Tongue (tissue), 3 donors: ENCODE measurements at places on chromosomes 6 and 20.

DNA sequence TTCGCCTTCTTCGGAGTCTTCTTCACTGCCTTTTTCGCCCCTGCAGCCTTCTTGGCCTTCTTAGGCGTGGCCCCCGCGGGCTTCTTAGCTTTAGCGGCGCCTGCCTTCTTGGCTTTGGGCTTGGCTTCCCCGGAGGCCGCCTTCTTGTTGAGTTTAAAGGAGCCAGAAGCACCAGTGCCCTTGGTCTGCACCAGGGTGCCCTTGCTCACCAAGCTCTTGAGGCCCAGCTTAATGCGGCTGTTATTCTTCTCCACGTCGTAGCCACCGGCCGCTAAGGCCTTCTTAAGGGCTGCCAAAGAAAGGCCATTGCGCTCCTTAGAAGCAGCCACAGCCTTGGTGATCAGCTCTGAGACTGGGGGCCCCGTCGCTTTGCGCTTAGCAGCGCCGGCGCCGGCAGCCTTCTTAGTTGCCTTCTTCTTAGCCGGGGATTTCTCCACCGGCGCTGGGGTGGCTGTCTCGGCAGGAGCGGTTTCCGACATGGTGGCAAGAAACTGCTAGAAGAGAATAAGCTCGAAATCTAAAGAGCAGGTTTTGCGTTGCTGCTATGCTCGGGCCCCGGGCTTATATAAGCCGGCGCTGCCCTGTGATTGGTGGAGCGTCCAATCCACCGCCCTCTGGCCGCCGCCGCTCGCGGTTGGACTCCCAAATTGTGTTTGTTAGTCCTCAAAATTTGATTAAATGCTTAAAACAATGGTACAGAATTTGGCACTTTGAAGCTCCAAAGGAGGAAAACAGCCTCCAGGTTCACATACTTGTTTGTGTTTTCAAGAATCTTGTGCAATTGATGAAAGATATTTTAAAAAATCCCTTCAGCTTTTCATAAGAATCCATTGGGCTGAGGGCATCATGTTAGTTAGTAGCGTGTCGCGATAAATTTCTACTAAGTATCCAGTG, 44.9 kb downstream of the OR2B2 start:
- peak; percentile 95 for DNase-seq

GRCh38 chr20:32672982-32673851, 524 bp downstream of the C20orf203 start:
- no peak for DNase-seq

- DNase-seq: no peak
These were observed 39.2 kb upstream of the TXLNB start for GRCh38 chr6:139330826-139331500.

DNA sequence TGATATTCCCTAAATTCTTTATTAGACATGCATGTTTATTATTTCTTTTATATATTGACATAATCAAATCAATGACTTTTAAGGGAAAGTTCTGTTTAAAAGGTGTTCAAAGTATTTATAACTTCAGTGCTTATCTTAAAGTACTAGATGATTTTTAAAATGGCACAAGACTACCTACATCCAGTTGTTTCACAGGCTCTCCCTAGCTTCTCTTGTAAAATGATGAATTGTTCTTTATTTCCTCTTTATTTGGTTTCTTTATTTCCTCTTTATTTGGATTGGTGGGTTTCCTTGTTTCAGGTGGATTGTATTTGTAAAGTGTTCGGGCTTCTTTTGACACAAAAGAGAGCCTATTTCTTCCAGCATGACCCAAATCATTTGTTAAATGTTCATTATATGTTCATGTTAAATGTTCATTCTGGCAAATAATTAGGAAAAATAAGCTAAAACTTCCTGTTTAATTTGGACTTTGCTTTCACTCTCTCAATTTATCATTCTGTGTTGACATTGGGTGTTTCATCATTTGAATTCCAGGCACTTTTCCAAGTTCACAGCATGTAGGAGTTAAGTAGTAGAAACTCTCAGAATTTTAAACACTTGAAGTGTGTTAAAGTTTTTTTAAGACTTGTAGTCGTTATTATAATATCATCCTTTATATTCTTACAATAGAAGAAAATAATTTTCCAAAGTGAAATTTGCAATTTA, 24.6 kb downstream of the MLIP start:
- DNase-seq: peak; percentile 42

GRCh38 chr6:98589536-98589935, 244.8 kb upstream of the POU3F2 start:
- no peak for DNase-seq

GRCh38 chr20:44790638-44791393, 19.5 kb downstream of the RIMS4 start:
- no peak for DNase-seq

DNA sequence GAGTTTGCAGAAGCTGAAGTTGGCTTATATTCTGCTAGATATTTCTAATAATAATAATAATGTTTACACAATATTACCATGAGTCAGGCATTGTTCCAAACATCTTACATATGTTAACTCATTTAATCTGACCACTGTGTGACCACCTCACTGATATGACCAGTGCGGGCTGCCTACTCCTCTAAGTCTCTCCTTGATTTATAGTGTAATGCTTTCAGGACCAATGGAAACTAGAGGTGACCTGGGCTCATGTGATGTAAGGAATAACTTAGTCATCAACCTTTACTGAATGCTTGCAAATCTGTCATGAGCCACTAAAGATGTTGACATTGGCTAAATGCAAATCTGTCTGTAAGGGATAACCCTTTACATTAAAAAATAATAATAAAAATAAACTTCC, 51.1 kb upstream of the GPR6 start:
- DNase-seq: no peak

GRCh38 chr6:16651871-16652270, 109.4 kb downstream of the ATXN1 start:
- DNase-seq: no peak

DNA sequence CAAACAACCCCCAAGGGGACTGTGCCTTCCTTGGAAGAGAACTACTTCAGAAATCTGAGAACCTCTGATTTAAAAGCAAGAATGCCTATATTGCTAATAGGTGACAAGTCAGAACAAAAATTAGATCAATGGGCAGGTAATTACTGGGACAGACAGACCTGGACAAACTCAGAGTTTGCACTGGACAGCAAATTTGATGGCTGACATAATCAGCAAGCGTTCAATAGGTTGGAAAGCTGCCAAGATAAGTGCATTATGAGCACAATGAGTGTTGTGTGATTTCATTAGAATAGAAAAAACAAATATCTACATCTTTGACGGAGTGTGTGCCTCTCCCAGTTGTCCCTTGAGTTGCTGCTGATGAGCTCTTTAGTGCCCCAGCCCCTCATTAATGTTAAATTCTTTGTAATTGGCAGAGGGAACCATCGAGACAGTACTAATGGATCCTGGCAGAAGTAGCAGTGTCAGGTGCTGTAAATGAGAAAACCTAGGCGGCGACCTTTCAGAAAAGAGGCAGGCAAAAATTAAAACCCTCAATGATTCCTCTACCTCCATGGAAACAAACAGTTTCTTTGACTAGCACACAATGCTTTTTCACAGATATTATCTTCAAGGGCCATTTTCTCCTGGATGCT, 116.5 kb upstream of the COL21A1 start:
- no peak for DNase-seq

GRCh38 chr6:142459271-142459670, 157.5 kb downstream of the ADGRG6 start:
- no peak for DNase-seq

DNA sequence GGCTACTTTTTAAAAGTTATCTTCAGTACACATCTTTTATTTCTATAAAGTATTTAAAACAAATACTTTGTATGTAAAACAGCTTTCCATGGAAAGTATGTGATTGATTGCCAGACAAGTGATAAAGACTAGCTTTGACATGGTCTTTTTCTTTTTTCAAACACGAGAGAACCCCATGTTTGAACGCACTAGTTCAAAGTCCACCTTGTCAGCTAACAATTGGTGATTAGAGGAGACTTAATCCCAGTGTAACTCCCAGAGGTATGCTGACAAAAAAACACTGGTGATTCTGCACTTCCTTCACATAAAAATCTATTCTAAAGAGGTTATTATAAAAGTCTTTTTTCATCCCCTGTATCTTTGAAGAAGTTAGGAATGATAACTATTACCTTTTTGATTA, 438.1 kb downstream of the GJA1 start:
- DNase-seq: no peak

DNA sequence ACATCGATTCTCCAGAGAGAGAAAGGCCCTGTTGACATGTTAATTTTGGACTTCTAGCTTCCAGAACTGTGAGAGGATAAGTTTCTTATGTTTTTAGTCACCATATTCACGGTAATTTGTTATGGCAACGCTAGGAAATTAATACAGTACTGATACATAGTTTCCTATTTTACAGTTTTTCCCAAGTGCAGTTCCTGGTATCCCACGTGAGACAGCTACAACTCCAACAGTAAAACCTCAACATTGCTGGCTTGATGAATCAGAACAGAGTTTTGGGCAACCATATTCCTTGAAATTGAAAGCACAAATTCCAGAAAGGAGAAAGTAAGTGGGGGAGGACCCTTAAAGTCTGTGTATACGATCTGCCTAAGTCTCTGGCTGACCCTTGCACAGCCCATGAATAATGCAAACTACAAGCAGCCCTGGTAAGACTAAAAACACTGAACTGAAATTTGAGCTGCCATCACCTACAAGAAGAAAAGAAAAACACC, 505.1 kb upstream of the NRSN1 start:
- DNase-seq: peak; percentile 66

GRCh38 chr20:24403406-24403805, 66.0 kb upstream of the SYNDIG1 start:
- no peak for DNase-seq

DNA sequence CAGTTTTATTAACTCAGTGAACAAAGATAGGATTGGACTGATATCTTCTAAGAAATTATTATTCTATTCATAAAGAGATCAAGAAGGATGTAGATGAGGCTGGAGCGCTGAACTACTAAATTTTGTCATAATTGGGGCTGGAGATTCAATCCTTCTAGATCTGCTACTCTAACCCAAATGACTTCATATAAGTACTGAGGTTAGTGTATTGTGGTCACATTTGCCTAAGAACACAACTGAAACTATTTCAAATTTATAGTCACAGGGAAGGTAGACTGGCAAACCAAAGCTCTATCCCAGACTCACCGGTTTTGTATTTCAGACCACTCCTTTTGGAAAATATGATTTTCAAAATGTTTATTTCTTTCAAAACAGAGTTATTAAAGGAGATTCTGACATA, 96.7 kb downstream of the BMP5 start:
- no peak for DNase-seq

DNA sequence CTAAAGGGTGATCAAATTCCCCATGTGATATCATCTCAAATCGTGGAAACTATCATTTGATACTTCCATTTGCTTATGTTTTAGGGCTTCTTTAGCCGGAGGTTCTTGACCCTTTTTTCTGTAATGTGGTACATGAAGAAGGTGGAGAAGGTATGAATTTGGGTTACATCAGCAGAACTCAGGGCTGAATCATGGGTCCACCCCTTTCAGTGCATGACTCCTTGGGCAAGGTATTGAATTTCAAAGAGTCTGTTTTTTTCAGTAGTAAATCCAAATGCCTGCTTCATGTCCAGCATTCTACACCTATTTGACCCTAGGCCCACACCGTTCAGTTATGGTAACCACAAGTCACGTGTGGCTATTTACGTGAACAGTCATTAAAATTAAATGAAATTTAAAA, 30.6 kb upstream of the QKI start:
- no peak for DNase-seq

DNA sequence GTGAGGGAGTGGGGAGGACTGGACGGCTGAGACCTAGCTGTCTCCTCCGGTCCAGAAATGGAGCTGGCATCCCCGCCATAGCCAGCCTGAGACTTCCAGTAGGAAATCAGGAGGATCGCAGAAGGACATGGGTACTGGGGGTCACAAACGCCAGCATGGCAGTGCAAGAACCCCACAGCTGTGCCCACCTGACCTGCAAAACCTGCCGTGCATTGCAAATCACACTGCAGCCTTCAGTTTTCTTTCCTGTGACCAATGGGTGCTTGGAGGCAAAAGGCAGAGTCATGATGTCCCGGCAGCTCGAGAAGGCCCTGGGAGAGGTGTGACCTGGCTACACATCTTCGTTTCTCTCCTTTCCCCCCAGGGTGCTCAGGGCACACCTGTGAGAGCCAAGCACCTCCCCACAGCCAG, 23.3 kb upstream of the PHACTR3 start:
- no peak for DNase-seq

- peak; percentile 33 for DNase-seq
These were observed 74.5 kb upstream of the TIAM2 start for GRCh38 chr6:154920495-154921200.

DNA sequence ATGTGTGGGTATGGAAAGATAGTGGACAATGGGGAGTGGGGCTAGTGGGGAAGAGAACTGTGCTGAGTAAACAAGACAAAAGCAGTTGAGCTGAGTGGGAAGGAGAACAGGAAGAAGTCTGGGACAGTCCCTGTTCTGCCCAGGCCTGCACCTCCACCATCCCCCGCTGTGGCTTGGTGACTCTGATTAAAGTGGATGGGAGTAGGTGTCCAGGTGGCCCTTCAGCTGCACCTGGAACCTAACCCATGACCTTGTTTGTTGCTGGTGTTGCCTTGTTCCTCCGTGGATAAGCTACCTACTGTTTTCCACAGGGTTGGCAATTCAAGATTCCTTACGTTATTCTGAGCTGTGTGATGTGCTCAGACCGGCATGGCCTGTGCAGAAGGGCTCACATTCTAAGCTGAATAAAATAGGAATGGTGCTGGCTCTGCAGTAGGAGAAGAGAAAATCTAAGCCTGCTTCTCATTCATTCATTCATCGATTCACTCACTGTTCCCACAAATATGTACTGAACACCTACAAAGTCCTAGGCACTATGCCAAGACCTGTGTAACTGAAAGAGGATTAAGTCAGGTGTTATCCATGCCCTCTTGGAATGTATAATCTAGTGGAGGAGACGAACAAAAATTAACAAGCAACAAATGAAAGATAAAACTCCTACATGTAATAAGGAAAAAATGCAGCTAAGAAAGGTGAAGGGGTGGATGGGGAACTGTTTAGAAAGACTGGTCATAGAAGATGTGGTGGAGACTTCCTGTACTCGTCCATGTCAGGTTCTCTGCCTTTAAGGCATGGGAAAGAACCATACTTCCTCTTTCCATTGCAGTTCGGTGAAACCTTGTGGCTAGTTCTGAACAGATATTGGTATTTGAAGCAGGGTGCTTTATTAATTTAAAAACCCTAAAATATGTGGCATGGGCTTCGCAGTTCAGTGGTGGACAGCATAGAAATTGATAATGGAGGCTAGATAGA, 10.1 kb upstream of the CALHM6 start:
- no peak for DNase-seq

GRCh38 chr6:138957903-138958302, 30.1 kb downstream of the REPS1 start:
- no peak for DNase-seq

DNA sequence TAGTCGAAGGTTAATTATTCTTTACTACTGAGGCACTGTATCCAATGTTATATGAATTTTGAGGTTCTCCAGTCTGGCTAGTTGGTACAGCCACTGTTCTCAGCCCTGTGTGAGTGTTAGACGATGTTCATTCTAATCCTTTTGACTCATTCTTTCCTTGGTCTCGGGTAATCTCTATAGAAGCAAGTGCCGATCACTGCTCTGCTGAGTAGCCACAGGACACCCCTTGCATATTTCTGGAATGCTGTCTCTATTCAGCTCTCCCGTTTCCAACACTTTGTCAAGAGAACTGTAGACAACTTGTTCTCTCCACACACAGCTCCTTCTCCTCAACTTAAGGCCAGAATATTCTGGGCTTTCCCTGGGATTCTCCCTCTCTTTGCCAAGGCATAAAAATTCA, 42.4 kb upstream of the PLCB1 start:
- DNase-seq: no peak

- no peak for DNase-seq
These were observed 1.3 kb upstream of the E2F1 start for GRCh38 chr20:33687370-33687915.

- no peak for DNase-seq
These were observed 23.6 kb downstream of the THEMIS start for GRCh38 chr6:127877231-127877630.
